T-cell (primary cell): ENCODE measurements at places on chromosomes 7 and 10.

- DNase-seq, result no peak
These were observed 8.1 kb downstream of the ADAP1 start for GRCh38 chr7:946256-946996.

DNA sequence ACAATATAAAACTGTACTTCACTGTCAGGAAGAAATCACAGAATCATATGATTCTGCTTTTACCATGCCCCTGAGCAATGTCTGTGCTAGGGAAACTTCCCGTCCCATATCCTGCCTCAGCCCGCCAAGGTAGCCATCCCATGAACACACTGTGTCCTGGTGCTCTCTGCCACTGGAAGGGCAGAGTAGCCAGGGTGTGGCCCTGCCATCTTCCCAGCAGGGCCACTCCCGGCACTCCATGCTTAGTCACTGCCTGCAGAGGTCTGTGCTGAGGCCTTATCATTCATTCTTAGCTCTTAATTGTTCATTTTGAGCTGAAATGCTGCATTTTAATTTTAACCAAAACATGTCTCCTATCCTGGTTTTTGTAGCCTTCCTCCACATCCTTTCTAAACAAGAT is 31.8 kb downstream of the AP3M1 start:
- DNase-seq, result no peak

DNA sequence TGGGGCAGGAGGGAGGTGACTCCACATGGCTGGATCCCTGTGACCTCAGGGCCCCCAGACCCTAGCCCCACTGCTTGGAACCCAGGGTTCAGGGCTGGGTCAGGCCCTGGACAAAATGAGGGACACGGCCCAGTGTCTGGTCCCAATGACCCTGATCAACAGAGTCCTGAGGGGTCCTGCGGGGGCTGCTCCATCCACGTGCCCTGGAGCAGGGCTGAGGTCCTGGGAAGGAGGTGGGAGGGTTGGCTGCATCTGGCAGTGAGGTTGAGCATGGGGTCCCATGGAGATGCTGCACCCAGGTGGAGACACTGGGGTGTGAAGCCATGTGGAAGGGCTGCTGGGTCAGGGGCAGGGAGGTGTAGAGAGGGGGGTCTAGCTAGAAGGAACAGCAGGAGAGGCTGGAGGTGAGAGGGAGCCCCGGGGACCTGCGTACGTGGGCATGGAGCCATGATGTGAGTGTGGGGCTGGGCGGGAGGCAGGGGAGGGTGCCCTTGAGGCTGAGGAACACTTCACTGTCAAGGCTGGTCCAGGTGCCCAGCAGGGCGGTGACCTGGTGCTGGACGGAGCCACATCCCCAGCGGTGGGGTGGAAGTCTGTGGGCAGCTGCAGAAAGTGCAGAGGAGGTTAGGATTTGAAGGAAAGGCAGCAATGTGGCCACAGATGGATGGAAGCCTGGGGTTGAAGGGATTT is 604 bp downstream of the SCART1 start:
- DNase-seq, result no peak

DNA sequence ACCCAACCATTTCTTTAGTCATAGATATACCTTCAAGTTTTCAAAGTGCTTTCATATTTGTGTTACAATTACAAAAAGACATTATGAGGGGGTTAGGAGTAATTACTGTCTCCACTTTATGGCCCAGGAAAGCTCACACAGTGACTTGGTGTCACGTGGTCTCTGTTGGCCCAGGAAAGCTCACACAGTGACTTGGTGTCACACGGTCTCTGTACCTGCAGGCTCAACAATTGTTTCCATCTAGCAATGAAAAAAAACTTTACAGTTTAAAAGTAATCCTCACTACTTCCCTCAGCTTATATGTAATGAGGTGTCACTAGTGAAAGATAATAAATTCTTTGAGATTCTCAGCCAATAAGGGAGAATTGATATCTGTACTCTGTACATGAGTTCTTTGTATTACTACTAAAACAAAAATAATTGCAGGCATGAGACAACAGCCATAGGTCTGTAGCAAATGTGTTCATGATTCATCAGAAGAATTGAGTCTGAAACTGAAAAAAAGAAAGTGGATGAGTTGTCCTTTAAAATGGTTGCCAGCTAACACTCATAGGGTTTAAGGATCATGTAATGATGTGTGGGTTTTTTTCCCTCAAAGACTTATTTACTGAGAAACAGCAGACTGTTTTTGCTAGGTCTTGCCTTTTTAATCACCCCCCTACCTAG is 10.9 kb downstream of the OGDH start:
- DNase-seq, result no peak

GRCh38 chr10:59135275-59135674 is 41.2 kb upstream of the PHYHIPL start:
- no peak for DNase-seq

DNA sequence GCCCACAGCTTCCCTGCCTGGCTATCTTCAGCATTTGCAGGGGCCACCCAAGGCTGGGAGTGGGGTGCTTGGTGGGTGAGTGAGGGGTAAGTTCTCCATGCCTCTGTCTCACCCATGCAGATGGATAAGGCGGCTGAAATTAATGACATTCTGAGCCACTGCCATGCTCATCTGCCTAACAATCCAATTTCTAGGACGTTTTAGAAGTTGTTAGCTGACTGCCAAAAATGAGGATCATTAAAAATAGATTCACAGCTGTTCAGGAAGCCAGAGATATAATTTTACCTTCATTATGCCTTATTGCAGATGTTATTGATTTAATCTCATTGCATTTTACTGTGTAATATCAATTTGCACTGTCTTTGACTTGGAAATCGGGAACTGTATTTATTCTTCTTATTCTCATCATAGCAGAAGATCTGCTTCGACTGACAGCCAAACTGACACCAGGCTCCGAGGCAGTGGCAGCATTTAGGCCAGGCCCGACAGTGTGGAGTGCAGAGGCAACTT is 334.4 kb upstream of the NPVF start:
- DNase-seq, result no peak

GRCh38 chr10:22570234-22570633 is 144.1 kb downstream of the PIP4K2A start:
- no peak for DNase-seq

GRCh38 chr10:87942884-87943527 is 79.6 kb downstream of the PTEN start:
- DNase-seq, result no peak

GRCh38 chr7:22052674-22053365 is 107.1 kb upstream of the CDCA7L start:
- DNase-seq, result no peak

DNA sequence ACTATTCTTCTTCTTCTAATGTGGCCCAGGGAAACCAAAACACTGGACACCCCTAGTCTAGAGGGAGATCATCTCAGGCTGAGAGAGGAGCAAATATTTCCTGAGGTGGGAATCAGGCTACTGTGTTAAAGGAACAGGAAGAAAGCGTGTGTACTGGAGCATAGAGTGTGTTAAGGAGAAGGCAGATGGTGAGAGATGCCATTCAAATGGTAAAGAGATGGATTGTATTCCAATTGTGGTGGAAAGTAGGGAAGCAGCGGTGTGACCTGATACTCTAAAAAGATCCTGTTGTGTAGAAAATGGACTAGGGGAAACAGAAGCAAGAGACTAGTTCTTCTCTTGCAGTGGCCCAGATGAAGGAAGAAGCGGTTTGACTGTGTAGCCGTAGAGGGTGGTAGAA is 31.2 kb downstream of the RAB18 start:
- DNase-seq, result no peak

GRCh38 chr7:135098391-135098790 is 49.5 kb upstream of the TMEM140 start:
- DNase-seq, result no peak

DNA sequence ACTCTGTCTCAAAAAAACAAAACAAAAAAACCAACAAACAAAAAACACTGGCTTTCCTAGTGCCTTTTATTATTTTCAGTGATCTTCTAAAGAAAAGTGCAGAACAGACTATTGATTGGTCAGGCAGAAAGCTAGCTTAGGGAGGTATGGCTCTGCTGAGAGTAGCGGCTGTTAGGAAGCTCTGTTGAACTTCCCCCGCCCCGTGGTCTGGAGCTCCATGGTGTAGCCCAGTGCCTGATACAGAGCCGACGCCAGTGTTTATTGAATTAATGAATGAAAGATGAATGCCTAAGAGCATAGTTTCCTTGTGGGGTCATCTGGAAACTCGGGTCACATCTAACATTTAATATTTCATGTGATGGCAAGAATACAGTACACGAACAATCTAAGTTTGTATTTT is 90.5 kb upstream of the ARMC3 start:
- no peak for DNase-seq

GRCh38 chr7:129768614-129769399 is 157.3 kb downstream of the NRF1 start:
- DNase-seq, result no peak

DNA sequence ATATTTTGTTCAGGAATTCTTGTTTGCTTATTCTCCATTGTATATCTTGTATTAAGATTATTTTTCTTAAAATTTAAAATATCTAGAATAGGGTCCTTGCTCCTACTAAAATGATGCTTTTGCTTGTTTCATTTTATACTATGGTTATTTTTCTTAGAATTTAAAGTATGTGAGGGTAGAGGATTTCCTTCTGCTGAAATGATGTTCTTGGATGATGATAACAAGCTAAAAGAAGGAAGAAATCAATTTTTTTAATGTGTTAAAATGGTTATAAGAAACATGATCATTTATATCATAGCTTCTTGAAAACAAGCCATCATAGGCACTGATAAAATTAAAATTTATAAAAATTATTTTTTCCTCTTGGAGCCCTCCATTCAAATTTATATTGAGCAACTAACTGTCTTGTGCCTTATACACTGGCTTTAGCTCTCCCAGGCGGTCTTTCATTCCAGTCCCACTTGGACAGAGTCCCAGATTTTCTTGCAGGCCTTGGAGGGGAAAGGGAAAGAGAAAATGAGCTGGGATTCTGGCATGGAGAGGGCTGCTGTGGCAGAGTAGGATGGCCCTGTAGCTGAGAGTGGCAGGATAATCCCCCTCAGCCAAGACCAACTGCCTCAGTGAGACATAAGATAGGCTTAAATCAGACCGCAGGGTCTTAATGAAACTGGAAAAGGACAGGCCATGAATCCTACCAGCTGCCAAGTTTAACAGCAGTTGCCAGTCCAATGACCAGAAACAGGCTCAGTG is 60.2 kb downstream of the DNAJB9 start:
- no peak for DNase-seq

GRCh38 chr10:35898716-35899440 is 256.8 kb upstream of the FZD8 start:
- DNase-seq, result no peak

GRCh38 chr7:5774136-5774535 is 7.3 kb downstream of the RNF216 start:
- DNase-seq, result no peak

DNA sequence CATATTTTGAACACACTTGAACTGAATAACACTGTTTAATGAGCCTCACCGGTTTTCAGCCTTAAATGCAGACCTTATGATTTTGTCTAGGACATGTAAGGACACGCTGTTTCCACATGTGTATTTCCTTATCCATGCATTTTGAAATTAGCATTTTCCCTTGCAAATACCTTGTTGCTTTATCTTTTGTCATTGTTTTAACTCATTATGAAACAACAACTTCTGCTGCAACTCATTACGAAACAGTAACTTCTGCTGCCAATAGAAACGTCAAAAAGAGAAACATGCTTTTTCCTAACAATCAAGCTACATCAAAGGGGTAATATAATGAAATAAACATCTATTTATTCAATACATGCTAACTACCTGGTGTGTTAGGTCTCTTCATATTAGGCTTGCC is 322.0 kb downstream of the AGMO start:
- no peak for DNase-seq

GRCh38 chr10:88110355-88110754 is 246.9 kb downstream of the PTEN start:
- no peak for DNase-seq
